ENCODE measurements at places on chromosomes 5 and 9.

DNA sequence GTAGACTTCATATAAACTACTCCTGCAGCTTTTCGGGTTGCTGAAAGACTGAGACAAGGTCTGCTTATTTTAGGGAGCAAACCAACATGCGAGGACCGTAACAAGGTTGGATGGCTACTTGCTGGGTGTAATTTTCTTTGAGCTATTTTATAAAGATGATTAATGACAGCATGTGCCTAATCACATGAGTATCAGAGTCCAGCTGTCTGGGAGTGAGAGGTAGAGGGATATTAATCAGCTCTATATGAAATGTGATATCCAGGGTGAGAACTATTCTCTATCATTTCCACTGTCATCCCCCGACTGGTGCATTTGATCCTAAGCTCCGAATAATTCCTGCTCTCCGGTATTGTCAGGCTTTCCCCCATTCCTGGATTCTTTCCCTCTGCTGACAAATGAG lies 193.8 kb upstream of the HMHB1 start:
- no peak for DNase-seq

- DNase-seq: no peak
These were observed 978.8 kb upstream of the DMAC1 start for GRCh38 chr9:8778356-8778755.

GRCh38 chr5:10601246-10602030 lies 37.6 kb downstream of the ANKRD33B start:
- DNase-seq: peak; percentile 97

DNA sequence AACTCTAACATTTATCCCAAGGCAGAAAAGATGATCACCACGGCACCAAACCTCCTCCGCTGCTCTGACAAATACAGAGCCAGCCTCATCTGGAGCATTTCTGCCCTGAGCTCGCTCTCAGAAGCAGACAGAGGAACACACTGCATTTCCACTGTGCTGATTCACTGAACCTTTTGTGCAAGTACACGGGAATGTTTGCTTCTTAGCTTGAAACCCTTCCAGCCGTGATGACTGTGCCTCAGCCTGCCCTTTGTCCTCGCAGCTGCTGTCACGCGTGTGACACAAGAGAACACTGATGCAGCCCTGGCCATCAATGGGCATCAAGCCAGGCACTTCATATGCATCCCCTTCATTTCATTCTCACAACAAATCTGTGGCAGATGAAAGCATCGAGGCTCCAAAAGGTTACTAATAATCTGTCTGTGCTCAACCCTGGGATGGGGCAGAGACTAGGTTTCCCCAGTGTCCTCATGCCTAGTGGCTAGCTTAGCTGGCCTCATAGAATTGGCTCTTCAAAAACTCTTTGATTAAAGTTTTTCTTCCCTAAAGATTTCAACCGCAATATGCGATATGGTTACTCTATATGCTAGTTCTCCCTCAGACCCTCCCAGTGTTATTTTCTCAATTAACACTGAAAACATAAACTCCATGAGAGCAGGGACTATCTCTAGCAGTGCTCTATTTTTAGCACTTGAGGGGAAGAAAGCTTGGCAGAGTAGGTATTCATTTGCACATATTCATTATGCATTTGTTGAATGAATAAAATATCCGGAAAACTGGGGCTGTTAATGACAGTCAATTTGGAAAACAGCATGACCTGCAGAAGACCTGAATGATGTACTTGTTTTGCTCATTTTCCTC lies 7.3 kb downstream of the CDC14B start:
- no peak for DNase-seq

DNA sequence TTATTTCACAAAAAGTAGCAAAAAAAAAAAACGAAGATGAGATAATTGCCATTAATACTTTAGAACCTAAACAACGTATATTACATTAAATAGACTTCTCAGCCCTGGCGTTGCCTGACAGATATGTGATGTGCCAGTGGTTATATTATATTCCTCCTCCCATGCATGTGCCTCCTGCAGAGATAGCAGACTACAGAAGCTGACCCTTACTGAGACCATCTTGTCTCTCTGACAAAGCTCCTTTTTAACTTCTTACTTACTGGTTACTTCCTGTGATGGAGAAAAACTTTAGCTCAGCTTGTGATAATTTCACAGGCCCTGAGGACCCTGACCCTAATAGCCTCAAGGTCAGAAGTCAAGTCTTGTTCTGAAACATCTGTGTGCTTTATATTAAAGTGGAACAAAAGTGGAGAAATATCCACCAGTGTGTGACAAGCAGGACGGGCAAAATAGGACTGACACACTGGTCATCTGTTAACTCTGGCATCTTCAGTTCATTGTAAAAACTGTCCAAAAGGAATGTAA lies 80.6 kb upstream of the POU5F2 start:
- no peak for DNase-seq
